ENCODE measurements at places on chromosomes 1 and 21. TPM values are rescaled to one million over a fixed set of nuclear protein-coding genes. Genes with fewer than 3 reads are reported as not detected.

DNA sequence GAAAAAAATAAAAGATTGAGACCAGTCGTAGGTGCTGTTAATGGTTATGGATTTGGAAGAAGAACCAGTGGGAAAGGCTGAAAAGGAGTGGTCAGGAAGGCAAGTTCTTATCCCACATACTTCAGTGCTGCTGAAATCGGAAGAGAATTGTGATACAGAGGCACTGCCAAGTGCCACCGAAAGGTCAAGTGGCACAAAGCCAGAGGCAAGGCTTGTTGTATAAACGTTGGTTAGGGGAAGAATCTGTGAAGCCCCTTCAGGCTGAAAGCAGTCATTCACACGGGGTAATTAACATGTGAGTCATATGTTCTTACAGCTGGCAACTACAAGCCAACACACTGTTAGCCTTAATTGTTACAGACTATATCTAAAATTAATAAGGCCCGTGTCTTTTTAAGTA is 48.8 kb downstream of the ZBTB40 start:
- DNase-seq: no peak

DNA sequence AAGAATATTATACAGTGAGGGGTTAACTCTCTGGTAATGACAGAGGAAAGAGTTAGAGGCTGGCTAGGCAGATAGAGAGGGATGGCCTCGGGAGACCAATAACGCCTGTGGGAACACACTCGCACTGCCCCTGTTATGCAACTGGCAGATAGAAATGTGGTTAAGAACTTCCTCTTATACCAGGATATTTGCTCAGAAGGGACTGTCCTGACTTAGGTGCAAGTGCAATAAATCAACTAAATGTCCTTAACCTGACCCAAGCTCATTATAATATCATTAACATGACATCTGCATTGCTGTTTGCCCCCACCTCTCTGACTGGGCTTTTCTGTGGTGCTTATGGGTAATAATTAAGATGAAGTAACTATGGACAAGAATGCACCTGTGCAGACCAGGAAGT is 1518.0 kb downstream of the NCAM2 start:
- DNase-seq: no peak

GRCh38 chr1:59173721-59174120 is 123.2 kb upstream of the FGGY start:
- DNase-seq: no peak

- no peak for DNase-seq
Observed at GRCh38 chr21:29017639-29018237, 1.4 kb downstream of the RWDD2B start.

GRCh38 chr1:65946960-65947359 is 154.3 kb downstream of the PDE4B start:
- no peak for DNase-seq

DNA sequence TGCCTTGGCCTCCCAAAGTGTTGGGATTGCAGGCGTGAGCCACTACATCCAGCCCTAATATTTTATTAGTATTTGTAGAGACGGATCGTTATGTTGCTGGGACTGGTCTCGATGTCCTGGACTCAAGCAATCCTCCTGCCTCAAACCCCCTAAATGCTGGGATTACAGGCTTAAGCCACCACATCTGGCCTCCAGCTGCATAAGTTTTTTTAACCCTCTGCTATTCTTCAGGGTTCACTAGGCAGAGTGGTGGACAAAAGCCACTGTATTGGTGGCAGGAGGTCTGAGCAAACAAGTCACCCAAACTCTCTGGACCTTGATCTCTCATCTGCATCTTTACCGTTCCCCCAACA is 10.1 kb upstream of the CLIC4 start:
- no peak for DNase-seq

DNA sequence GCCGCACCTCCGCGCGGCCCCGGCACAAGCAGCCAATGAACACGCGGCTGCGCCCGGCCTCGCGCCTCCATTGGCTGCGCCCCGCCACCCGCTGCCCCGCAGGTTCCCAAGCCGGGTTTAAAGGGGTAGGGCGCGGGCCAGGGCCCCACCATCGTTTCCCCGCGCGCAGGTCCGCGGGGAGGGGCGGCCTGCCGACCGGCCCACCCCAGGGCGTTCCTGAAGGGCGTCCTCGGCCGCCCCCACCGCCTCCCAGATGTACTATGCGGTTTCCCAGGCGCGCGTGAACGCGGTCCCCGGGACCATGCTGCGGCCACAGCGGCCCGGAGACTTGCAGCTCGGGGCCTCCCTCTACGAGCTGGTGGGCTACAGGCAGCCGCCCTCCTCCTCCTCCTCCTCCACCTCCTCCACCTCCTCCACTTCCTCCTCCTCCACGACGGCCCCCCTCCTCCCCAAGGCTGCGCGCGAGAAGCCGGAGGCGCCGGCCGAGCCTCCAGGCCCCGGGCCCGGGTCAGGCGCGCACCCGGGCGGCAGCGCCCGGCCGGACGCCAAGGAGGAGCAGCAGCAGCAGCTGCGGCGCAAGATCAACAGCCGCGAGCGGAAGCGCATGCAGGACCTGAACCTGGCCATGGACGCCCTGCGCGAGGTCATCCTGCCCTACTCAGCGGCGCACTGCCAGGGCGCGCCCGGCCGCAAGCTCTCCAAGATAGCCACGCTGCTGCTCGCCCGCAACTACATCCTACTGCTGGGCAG is at the start of gene OLIG1:
Gene OLIG1, plus strand, starts transcription at position 148 of the 750 bp plus-strand sequence. Its CDS starts 106 bp downstream, at position 254.
- DNase-seq: peak; percentile 48

CR1 gene
- polyA plus RNA-seq: not detected

- DNase-seq: no peak
Observed at GRCh38 chr1:48924099-48924498, 147.4 kb upstream of the BEND5 start.

GRCh38 chr1:41500781-41501518 is 16.5 kb upstream of the EDN2 start:
- DNase-seq: no peak

KRTAP10-1 gene
- not detected for polyA plus RNA-seq

GPR61 gene
- polyA plus RNA-seq: not detected

- no peak for DNase-seq
Observed at GRCh38 chr1:210938416-210938925, 195.5 kb downstream of the KCNH1 start.

- DNase-seq: peak; percentile 95
Observed at GRCh38 chr1:6259491-6260362, 1.2 kb downstream of the GPR153 start.

Measured in SK-N-SH (cell line).